Hindlimb muscle (tissue), 1 donor: ENCODE measurements at places on chromosomes 11 and 22.

DNA sequence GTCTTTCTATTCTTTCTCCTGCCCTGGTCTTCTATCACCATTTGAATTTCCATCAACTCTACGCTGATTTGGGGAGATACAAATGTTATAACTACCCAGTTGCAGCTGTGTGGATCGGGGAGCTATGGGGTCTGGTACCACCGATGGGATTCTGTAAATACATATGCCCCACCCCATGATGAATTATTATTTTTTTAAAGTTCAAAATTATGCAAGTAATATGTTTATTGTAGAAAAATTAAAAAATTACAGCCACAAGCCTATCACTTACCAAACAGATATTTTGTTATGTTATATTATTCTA, 52.4 kb upstream of the CLMP start:
- no peak for DNase-seq

GRCh38 chr11:66543263-66544107, 2.4 kb downstream of the ZDHHC24 start:
- peak; percentile 62 for DNase-seq

DNA sequence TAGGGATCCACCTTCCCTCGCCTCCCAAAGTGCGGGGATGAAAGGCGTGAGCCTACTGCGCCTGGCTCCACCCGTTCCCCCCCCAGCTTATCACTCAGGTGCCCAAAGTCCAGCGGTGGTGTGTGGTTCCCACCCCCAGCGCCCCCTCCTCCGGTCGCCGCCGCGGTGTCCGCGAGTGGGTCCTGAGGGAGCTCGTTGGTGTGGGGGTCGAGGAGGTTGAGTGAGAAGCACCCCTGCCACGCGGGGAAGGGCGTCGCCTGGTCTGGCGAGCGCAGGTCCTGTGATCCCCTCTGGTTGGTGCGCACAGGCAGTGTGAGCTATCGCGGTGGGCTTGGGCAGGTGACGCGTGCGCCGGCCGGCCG, 3900.6 kb upstream of the OR11H1 start:
- peak; percentile 8 for DNase-seq

- DNase-seq, result no peak
Observed at GRCh38 chr22:30250661-30251267, 4.2 kb upstream of the LIF start.

DNA sequence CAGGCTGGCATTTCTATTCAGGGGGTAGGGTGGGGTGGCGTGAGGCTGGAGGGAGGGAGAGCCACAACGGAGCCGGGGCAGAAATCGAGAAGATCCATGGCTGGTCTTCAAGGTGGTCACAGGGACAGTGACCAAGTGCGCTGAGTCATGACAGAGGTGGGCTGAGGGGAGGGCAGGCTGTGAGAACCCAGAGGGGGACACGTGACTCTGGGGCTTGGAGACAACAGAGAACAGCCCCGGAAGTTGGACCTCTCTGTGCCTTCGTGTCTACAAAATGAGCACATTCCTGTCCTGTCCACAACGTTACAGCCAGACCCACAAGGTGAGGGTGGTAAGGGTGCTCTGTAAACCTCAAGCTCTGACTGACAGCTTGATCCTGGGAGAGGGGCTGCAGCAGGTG, 35.1 kb upstream of the ARFGAP3 start:
- no peak for DNase-seq

GRCh38 chr22:27639248-27640086, 162.1 kb downstream of the MN1 start:
- DNase-seq, result peak; percentile 74

GRCh38 chr11:110093407-110094297, 460 bp downstream of the ZC3H12C start:
- peak; percentile 82 for DNase-seq
